ENCODE measurements at places on chromosomes 2 and 18. TPM values are rescaled to one million over a fixed set of nuclear protein-coding genes. Genes with fewer than 3 reads are reported as not detected.

The PLGLB2 gene
- 1.6 TPM for total RNA-seq

The DCC gene
- total RNA-seq: not detected

The FEV gene
- not detected for total RNA-seq

The CHST10 gene
- 9.9 TPM for total RNA-seq

The NETO1 gene
- total RNA-seq: not detected

The OSBPL6 gene
- 1.0 TPM for total RNA-seq

The MATN3 gene
- not detected for total RNA-seq

The ANKRD29 gene
- total RNA-seq: not detected

The SAP130 gene
- total RNA-seq: 27.6 TPM

DNA sequence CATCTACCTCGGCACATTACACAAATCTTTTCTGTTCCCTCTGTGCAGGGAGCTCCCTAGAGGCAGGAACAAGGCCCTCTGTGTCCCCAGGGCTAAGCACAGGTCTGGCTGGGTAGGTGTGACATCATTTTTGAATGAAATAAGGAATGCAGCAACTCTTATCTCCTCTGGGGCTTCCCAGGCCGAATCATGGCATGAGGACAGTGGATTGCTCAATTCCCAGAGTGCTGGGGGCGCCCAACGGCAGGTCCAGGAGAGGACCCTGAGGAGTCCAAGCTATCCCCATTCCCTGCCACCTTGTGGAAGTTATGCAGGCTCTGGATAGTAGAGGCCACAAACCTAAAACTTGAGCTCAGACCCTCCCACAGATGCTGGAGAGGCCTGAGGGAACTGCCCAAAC lies 158.0 kb upstream of the RAB6C start:
- no peak for ATAC-seq

- ATAC-seq: peak; percentile 40
These were observed at the start of gene CCDC141 for GRCh38 chr2:179049546-179050311. CCDC141 (minus strand) TSS chr2:179050137; CDS start chr2:179049941, 196 bp downstream.

DNA sequence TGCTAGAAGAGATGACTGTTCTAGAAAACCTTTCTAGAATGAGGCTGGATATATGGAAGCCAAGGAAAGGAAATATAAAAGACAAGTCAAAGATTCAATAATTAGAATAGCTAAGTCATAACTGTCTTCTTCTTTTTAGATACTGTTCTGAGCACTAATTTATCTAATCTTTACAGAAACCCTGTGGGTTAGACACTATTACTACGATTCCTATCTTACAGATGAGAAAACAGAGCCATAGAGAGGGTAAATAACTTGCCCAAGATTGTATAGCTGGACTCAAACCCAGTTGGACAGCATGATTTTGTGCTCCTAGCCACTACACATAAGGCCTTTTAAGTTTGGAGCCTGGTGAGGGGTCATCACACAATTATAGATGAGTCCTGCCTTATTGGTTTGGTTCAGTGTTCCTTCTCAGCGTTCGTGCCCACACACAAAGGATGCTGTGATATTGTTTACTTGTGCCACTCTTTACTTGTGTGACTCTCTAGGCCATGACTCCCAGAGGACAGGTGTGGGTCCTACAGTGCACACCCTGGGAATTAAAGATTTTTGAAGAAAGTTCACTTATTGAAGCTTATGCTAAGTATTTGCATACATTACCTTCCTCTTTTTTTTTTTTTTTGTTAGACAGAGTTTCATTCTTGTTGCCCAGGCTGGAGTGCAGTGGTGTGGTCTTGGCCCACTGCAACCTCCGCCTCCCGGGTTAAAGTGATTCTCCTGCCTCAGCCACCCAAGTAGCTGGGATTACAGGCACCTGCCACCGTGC lies 153.7 kb downstream of the PRKCE start:
- no peak for ATAC-seq

DNA sequence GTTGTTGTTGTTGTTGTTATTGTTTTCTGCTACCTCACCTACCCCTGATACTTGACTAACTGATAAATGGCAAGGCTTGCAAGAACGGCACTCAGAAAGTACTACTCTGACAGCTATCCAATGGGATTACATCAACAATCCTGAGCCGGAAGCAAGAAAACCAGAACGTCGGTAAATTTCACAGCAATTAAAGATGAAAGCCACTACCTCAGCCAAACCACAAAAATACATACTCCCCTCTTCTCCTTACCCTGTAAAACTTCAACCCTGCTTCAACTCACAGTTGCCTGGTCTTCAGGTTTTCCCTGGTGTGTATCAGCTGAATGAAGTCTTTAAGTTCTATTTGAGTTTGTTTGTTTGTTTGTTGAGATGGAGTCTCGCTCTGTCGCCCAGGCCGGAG lies 293.7 kb upstream of the RND3 start:
- no peak for ATAC-seq

DNA sequence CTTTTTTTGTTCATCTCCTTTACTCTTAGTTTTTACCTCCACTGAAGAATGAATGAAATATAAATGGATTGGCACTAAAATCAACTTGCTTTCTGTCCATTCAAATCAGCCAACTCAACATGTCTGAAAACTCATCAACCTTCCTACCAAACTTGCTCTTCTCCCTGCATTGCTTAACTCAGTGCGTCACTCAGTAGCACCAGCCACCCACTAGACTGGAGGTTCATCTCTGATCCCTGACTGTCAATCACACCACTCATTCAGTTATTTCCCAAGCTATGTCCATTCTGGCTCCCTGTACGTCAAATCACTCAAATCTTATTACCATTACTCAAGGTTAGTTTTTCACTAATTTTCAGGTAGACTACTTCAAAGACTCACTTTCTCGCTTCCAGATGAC lies 75.2 kb upstream of the RBMS1 start:
- ATAC-seq: no peak

DNA sequence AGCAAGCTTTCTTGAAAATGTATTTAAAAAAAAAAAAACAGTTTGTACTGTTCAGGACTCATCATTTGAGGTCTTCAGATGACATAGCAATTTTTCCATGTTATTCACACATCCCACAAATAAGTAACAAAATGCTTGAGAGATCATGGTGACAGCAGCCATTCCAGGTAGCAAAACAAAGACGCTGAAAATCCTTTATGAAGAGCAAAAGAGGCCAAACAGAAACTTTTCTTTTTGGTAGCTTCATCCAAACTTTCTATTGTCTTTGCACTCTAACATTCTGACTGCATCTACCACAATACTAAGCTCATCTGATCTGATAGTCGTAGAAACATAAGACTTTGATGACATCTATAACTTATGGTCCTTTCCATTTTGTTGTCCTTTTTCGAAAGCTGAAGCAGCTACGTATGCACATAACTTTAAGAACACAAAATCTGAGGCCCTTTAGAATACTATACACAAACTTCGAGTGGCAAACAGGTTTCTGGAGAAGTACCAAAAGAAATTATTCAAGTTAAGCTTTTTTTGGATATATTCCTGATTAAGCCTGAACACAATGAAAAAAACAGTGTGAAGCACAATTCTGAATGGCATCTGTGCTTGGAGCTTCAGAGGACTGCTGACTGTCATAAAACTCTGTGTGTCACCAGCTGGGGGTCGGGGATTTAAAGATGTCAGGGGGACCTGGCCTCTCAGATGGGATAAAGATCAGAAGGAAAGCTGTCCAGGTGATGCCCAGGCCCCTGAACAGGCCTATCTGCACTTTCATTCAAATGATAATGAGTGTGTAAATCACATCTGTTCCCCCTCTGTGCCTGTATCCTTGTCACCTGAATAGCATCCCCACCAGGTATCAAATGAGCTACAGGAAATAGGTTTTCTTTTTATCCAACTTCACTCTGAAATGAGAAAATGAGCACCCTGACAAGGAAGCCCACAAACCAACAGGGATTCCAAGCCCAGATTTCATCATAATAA lies 75.8 kb downstream of the ZEB2 start:
- ATAC-seq: no peak

- ATAC-seq: no peak
These were observed 34.7 kb downstream of the BOK start for GRCh38 chr2:241593271-241593670.

DNA sequence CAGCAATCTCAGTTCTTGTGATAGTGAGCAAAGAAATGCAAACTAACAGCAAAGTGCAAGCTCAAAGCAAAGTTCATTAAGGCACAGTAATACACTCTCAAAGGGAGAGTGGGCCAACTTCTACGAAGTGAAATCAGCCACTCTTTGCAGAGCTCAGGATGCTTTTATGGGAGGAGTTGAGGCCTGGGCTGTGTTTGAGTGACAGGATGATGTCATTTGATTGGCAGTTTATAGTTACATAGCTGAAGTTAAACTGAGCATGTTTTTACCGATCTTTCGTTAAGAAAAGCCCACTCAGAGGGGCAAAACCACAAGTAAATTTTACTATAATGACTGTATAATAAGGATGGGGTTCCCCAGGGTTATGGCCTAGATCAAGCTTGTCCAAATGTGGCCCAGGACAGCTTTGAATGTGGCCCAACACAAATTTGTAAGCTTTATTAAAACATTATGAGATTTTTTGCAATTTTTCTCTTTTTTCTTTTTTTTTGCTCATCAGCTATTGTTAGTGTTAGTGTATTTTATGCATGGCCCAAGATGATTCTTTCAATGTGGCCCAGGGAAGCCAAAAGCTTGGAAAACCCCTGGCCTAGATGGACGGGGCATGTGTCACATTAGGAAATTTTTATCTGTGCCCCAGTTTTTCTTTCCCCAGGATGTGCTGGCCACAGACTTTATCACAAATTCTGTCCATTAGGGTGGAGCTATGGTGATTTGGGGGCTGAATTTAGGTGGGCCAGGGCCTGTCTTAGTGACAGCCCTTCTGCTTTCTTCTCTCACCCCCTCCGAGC lies 8.3 kb upstream of the DNAH7 start:
- ATAC-seq: no peak

- peak; percentile 74 for ATAC-seq
These were observed 605.2 kb upstream of the ID2 start for GRCh38 chr2:8076448-8077342.

DNA sequence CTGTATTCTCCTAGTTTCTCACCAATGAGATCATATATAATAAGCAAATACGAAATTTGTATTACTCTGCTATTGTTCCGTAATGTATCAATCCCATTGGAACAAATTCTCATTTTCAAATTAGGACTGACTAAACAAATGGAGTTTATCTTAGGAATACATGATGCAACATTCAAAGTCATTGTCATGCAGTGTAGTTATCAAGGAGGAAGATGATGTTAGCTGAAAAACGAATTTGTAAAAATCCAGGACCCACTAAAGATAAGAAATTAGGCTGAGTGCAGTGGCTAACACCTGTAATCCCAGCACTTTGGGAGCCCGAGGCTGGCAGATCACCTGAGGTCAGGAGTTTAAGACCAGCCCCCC lies 14.9 kb downstream of the SEPTIN2 start:
- ATAC-seq: no peak

DNA sequence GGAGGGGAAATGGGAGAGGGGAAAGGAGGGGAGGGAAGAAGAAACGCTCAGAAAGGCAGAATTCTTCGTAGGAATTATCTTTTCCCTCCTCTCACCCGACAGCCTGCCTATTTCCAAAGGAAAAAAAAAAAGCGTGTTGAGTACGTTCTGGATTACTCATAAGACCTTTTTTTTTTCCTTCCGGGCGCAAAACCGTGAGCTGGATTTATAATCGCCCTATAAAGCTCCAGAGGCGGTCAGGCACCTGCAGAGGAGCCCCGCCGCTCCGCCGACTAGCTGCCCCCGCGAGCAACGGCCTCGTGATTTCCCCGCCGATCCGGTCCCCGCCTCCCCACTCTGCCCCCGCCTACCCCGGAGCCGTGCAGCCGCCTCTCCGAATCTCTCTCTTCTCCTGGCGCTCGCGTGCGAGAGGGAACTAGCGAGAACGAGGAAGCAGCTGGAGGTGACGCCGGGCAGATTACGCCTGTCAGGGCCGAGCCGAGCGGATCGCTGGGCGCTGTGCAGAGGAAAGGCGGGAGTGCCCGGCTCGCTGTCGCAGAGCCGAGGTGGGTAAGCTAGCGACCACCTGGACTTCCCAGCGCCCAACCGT lies at the start of gene GAD1:
TSS of gene GAD1 (plus strand) at position 384 of the 589 bp plus-strand sequence. CDS start 1,705 bp downstream, outside the sequence.
- ATAC-seq: peak; percentile 66

DNA sequence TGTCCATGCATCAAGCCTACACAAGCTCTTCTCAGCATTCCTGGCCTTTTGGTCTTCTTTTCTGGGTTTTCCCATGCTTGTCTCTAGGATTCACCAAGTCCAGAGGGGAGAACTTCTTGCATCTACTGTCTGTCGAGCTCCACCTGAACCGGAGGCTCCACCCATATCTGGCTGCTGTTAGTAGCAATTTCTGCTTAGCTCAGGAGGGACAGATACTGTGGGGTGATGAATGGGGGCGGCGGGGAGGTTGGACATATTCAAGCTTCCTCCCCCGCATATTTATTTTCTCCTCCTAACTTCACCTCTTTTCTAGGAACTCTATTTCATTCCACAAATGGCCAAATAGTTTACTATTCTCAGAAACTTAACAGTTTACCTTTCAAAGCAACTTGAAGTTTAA lies 163.5 kb downstream of the PTH2R start:
- ATAC-seq: no peak

- ATAC-seq: no peak
These were observed 29.8 kb upstream of the SCN1A start for GRCh38 chr2:166157578-166157977.

GRCh38 chr2:173750353-173750801 lies 214.8 kb downstream of the SP3 start:
- ATAC-seq: no peak

DNA sequence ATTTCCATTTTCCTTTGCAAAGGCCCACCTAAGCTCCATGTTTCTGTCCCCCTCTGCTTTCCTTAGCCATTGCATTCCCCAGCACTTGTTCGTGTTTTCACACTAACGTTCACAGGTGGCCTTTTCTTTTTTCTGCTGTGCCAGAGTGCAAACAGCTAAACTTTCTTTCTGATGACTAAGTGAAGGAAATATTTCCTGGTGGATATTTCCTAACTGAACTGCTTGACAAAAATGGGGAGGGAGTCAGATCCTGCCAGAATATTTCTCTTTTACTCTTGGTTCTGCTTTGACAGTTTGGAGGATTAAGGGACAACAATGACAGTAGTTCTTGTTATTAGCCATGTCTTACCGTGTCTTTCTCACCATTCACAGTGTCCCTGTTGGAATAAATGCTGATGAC lies 344.0 kb downstream of the ARHGAP15 start:
- ATAC-seq: no peak

DNA sequence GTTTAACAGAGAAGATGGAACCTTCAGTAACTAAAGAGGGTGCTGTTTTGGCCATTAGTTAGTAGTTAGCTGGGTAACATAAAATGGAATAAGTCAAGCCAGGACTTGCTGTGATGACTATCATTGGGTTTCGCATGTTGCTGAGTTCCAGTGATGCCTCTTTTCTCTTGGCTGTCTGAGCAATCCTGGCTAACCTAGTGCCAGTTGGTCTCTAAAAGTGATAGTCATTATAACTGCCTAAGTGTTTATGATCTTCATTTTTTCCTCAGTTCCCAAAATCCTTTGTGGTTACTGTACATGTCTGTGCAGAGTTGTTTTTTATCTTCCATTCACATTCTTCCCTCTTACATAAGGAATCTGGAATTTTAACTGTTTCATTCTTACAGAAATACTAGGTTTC lies 33.4 kb downstream of the WDR43 start:
- no peak for ATAC-seq

GRCh38 chr2:69983392-69983966 lies 22.0 kb upstream of the ASPRV1 start:
- ATAC-seq: no peak

- ATAC-seq: no peak
These were observed 73.1 kb downstream of the MEMO1 start for GRCh38 chr2:31937741-31938140.

- ATAC-seq: peak; percentile 52
These were observed 159.6 kb downstream of the BAZ2B start for GRCh38 chr2:159456500-159457426.

GRCh38 chr2:106563195-106563594 lies 76.0 kb downstream of the CD8B2 start:
- no peak for ATAC-seq
